ENCODE measurements at places on chromosomes 7 and 10.

- no peak for DNase-seq
Measured at GRCh38 chr10:28505359-28505959, 27.5 kb upstream of the WAC start.

GRCh38 chr7:1413936-1414639 is 45.2 kb downstream of the MICALL2 start:
- no peak for DNase-seq

- DNase-seq = no peak
Measured at GRCh38 chr7:21134631-21135030, 293.3 kb upstream of the SP4 start.

DNA sequence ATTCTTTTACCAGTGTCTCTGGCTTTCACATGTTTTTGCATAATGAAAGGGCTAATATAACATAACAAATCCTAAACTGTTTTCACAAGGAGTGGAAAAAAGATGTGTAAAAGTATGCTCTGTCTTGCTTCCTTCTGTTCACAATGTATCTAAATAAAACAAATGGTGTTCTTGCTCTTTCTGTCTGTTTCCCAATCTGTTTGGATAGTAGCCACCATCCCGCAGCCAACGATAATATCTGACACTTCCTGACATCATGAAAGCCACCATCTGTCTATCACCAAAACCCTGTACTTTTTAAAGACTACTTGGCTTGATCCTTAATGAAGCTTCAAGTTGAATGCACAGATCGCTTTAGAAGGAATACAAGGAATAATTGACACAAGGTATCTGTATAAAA is 246.2 kb downstream of the ETV1 start:
- peak; percentile 40 for DNase-seq

- no peak for DNase-seq
Measured at GRCh38 chr7:144452064-144452463, 48.6 kb upstream of the NOBOX start.

DNA sequence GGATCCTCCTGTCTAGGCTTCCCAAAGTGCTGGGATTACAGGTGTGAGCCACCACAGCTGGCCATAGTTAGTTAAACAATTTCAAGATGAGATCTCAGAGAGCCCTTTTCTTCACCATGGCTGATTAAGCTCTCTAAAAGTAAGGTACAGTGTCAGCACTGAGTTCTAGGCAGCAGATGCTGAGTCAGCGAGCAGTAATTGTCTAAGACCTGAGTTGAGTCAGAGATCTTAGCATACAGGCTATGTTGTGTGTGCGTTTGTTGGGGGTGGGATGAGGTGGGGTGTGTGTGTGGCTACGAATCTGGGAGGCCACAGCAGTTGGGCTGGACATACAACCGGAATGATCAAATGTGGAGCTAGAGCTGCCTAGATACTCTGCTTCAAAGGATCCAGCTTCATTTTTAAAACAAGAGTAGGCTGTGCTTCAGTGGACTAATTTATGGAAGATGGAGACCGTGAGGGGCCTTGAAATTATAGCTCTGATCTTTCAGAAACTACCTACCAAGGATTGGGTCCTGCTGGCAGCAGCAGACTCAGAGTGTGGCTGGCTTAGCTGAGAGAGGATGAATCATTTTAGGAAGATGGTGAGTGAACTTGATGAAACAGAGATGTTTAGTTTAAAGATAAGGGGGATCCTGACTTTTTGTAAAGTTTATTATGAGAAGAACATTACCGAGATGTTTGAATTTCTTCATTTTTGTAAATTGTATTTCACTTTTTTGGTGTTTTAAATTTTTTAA is 17.5 kb upstream of the MTPN start:
- peak; percentile 24 for DNase-seq

DNA sequence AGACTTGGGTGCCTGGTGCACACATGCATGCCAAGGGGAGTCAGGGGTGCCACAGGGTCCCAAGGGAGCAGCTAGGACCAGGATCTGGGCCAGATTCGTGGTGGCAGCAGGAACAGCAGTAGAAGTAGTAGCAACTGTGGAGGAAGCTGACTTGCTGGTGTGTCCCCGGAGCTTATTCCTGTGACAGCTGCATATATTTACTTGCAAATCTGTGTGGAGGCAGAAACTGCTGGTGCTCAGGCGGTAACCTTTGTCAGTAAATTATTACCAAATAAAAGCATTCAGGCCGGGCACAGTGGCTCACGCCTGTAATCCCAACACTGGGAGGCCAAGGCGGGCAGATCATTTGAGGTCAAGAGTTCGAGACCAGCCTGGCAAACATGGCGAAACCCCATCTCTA is 67.4 kb upstream of the RAB18 start:
- DNase-seq = no peak

GRCh38 chr10:97327348-97328294 is 6.9 kb downstream of the FRAT2 start:
- DNase-seq = no peak

DNA sequence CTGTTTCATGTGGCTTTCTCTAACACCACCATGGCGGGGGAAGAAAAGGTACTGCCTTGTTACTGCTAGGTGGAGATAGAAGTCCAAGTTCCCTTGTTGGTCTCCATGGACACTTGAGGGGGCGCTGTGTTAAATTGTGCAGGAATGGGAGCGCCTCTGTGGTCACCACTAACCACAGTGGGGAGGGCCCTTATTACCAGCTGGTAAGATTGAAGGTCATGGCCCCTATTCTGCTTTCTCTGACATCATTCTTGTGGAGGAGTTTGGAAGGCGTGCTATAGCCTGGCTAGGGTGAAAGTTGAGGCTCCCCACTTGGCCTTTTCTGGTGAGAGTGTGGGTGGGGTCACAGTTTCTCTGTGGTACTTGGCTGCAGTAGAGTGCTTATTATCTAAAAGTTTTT is 14.9 kb upstream of the MXI1 start:
- no peak for DNase-seq

DNA sequence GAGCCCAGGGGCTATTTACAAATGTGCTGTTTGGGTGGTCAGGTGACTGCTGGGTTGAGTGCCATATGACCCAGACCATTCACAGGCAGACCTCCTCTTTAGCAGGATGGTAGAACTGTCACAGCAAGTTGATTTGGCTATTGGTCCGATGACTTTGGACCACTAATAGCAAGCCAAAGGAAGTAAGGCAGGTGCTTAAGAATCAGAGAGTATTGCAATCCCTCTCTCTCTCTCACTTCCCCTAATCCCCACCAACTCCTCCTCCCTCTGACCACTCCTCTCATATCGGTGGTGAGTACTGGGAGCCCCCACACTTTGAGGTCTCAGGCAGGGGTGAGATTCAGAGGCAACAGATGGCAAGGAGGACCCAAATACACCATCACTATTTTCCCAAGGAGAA is 165.3 kb downstream of the TRIL start:
- DNase-seq = no peak

DNA sequence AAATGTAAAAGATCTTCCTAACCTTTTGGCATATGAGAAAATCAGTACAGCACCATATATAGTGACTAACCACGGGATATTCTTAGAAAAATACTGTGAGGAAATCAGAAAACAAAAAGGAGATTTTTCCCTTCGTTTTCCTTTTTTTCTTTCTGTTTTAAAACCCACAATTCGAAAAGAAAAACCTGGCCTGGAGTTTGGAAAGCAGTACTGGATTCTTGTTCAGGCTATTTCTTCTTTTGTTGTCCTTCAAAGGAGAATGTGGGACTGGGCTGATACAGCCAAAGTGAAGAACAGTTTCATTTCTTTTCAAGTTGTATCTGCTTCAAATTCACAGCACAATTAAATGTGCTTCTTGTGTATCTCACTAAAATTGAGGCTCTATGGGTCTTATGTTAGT is 156.8 kb upstream of the PHYHIPL start:
- DNase-seq = peak; percentile 26

DNA sequence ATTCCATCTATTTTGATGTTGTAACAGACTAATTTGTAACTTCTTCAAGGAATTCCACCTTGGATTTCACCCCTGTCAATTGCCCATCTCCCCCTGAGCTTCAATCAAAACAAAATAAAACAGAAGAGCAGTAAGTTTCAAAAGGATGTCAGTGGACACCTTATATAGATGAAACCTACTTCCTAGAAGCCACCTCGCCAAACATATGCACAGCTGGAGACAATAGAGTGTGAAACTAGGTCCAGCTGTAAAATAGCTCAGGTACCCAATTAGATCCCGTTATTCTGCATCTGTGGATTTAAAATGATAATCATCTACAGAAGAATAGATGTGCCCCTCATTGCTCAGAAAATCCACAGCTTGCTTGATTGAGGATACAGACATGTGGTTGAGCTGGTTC is 598.6 kb downstream of the SH2D4B start:
- no peak for DNase-seq

DNA sequence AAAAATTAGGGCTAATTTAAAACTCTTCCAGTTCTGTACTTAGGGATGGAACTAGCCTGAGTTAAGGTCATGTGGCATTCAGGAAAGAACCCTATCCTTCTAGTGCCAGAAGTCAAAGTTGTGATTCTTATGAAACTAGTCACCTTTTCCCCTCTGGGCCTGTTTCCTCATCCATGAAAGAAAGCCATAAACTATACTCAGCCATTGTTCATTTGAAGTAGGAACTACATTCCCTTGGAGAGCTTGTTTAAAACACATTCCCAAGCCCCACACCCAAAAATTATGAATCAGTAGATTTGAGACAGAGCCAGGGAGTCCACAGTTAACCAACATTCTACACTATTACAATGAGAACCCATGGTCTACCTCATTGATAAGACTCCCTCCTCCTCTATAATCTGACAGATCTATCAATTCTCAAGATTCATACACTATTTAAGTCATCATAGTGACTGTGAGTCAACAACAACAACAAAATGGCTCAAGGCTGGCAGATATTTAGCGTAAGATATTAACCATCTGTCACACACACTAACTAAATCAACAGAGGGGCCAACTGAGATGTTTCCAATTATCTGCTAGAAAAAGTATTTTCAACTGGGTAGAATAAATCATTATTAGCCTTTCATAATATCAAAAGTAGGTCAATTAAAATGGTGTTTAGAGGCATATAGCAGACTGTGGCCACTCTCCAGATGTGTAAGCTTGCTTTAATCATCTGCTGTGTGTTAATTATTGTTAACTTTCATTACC is 102.3 kb downstream of the SLC25A13 start:
- peak; percentile 77 for DNase-seq

DNA sequence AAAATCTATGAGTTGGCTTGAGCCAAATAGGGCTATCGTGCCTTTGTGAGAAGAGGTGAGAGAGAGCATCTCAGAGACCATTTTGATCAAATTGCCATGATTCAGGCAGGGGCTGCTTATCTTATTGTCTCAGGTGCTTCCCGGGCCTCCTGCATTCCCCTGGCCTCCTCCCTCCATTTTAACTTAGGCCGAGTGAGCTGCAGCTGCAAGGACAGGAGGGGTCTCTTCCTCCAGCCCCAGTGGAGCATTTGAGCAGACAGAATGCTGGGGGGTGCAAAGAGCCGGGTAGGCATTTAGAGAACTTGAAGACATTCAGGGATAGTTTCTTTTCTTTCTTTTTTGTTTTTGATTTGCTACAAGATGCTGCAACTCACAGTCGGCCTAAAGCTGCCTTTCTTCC is 59.0 kb downstream of the BUB3 start:
- DNase-seq = no peak

GRCh38 chr7:82740246-82740848 is 296.8 kb upstream of the CACNA2D1 start:
- peak; percentile 61 for DNase-seq

DNA sequence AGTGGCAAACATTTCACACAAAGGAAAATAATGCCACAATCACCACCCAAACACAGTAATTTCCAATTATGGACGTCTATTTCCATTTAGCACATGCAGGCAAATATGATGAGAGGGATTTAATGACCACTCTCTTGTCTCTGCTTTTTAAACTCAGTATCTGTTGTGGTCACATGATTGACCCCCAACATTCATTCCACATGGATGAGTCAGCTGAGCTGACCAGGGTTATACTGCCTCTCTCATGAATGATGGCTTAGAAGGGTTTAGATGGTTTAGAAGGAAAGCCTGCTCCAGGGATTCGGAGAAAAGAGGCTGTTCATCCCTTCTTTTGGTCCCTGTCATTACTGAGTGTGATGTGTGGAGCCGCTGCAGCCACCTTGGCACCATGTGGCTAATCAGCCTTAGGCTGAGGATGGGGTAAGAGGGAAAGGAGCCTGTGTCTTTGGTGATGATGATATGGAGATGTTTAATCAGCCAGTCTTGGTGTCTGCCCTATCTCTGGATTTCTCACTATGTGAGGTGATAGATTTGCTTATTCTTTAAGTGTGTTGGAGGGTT is 38.2 kb upstream of the JAKMIP3 start:
- peak; percentile 14 for DNase-seq

- peak; percentile 74 for DNase-seq
Measured at GRCh38 chr10:24723788-24724380, at the start of gene ARHGAP21. Gene ARHGAP21 (minus strand): TSS chr10:24723887. CDS start chr10:24721899, 1,988 bp downstream.
